ENCODE measurements at places on chromosomes 4 and X.

DNA sequence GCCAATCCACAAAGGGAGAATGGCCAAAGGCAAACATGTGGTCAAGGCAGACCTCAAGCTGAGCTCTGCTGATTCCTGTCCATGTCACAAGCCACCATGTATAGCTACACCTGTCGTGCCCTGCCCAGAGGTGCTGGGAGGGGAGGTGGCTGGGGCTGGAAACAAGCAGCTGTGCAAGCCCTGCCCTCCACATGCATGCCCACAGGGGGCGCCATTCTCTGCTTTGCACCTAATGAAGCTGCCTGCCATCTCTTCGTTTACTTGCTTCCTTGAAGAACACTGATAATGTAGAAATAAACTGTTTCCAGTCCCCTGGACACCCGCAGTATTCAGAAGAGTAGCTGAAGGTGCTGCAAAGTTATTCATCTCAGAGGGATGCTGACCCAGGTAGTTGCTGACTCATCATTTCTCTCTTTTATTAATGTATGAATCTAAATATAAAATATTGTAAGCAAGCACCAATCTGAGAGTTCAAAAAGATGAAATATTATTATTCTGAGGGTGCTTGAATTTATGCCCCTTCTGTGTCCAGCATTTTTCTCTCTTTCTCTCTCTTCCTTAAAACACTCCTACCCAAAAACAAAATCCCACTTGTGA lies 278.6 kb downstream of the ADGRA3 start:
- peak; percentile 4 for DNase-seq

DNA sequence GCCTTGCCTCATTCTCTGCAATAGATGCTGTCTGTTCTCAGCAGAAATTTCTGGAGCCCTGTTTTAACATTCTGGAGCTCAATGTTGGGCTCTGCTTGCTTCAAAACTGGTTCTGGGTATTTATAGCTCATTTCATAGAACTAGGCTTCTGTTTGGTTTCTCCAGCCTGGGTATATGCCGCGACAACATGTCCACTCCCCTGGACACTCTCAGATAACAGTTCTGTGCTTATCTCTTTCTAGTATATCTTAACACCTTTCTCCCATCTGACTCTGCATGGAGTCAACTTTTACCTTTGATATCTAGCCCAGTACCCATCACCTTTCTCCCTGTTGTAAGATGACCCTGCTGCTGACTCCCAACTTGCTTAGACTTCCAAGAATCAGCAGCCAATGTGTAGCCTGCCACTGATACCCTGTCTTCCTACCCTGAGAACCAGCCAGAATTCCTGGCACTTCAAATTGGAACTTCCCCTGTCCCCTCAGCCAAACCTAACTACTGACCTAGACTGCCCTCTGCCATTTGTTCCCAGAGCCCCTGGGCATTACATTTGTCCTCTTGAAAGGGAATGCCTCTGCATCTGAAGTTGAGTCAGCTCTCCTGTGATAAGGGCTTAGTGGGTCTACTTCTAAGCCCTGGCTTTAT lies 20.6 kb downstream of the PAGE1 start:
- DNase-seq: no peak

- peak; percentile 2 for DNase-seq
Measured at GRCh38 chr4:151921811-151922210, 161.0 kb upstream of the GATB start.

DNA sequence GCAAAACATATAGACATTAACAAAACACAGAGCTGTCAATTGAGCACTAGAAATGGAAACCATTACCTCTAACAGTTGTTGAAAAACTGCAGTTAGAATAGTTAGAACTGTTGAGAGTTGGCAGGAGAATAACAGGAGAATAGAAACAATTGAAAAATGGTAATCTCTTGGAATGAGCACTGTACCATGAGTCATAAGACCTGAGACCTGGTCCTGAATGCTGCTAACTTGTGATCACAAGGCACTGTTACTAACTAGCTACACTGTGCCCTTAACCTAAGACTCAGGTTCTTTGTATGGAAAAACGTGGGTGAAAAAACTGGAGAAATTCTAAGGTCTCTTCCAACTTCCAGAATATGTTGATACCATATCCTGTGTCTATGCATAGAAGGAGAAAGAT lies 29.3 kb downstream of the FAM114A1 start:
- no peak for DNase-seq

- no peak for DNase-seq
Measured at GRCh38 chr4:13535708-13536361, 8.5 kb downstream of the NKX3-2 start.

DNA sequence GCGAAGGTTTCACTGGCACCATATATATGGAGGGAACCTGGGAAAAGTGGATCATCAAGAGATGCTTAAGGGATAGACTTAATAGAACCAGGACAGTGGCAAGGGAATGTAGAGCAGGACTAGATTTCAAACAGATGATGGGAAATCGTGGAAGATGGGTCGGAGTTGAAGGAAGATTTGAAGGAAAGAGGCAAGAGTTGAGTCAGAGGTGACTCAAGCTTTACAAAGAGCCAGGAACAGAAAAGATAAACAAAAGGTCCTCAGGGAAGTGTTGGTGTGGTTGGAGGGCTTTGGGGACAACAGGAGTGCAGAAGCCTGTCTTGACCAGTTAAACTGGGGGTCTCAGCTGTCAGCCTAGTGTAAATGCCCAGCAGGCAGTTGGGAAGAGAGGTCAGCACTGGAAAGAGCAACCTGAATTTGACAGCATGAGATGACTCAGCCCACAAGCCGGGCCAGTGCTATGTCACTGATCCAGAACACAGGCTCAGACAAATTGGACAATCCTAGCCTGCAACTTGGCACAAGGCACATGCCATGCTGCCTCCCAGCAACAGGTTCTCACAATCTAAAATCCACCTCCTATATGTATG lies 230.5 kb downstream of the IDS start:
- DNase-seq: peak; percentile 44

GRCh38 chrX:116379854-116380253 lies 56.6 kb upstream of the SLC6A14 start:
- peak; percentile 72 for DNase-seq

GRCh38 chr4:24763631-24764297 lies 31.6 kb upstream of the SOD3 start:
- no peak for DNase-seq

DNA sequence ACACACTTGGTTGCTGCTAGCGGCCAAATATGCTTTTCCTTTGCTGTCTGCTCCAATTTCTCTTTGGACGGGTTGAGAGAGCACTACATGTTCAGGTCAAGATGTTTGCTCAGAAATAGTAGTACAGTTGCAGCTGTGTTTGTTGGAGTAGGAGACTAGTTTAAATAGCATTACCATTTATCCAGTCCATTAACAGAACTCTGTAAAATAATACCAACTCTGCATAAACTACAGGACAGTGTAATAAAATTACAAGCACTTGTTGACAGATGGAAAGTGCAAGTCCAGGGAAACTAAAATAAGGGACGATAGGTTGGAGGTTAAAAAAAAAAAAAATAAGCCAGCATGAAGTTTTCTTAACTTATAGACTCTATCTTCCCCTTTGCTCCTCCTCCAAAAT lies 20.2 kb downstream of the SLIT2 start:
- no peak for DNase-seq

GRCh38 chr4:171644430-171645057 lies 168.7 kb upstream of the GALNTL6 start:
- no peak for DNase-seq

DNA sequence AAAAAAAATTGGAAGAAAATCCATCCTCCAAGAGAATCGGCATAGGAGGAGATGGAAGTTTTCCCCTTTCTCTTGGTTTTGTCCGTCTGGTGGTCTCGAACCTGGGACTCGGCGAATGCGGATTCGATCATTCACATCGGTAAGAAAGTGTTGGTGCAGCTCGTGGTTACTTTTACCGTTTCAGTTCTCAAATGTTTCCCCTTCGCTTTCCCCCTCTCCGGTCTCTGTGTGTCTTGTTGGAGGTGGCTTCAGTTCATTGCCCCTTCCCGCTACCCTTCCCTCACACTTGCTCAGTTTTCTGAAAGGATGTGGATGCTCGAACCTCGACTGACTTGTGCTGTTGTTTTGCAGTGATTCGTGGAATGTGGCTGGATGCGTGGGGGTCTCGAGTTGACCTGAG lies 840 bp downstream of the GRID2 start:
- no peak for DNase-seq

- DNase-seq: no peak
Measured at GRCh38 chr4:54120518-54120917, 20.6 kb downstream of the GSX2 start.

GRCh38 chr4:113008716-113009115 lies 40.7 kb upstream of the ANK2 start:
- no peak for DNase-seq

DNA sequence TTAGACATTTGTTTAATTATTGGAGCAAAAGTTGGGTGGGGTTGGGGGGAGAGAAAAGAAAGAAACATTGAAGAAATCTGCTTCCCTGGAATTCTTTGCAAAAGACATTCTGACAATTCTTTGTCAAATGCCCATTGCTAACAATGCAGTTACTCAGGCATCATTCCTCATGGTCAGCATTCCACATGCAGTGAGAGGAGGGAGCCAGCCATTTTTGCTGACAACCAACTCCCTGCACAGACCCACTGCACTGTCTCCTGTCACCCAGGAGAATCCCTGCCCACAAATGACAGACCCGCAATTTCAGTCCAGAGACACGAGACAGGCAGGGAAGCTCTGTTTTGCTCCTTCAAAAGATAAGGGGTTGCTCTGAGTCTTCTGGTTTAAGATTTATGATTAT lies 985.1 kb upstream of the SLIT2 start:
- no peak for DNase-seq

GRCh38 chr4:47926667-47927258 lies 12.4 kb upstream of the NFXL1 start:
- peak; percentile 63 for DNase-seq

DNA sequence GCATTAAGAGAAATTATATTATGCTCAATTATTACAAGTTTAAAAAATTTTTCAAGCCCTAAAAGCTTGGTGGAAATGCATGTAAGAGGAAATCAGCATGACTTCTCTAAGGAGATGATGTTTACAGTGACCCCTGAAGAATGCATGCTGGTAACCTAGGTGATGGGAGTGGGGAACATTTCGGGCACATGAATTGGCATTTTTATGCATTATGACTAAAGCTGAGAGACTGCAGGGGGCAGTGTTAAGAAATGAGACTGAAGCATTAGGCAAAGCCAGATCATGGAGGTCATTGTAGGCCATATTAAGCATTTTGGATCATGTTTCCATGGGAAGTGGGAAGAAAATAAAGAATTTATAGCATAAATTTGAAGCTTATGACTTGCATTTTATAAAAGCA lies 421.3 kb downstream of the FAT4 start:
- DNase-seq: peak; percentile 79

DNA sequence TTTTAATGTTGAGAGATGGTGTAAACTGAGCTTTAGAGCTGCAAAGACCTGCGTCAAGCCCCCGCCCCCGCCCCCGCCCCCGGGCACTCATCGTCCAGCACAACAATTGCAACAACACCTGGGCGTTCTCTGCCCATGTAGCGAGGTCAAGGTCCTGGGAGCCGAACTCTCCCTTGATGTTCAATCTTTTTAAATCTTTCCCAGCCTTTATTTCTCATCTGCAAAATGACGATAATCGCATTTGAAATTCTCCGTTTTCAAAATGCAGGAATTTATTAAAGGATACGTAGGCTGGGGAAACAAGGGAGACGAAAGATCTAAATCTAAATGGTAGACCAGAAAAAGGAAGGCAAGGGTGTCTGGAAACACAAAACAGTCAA lies 648 bp upstream of the MSMO1 start:
- DNase-seq: no peak

DNA sequence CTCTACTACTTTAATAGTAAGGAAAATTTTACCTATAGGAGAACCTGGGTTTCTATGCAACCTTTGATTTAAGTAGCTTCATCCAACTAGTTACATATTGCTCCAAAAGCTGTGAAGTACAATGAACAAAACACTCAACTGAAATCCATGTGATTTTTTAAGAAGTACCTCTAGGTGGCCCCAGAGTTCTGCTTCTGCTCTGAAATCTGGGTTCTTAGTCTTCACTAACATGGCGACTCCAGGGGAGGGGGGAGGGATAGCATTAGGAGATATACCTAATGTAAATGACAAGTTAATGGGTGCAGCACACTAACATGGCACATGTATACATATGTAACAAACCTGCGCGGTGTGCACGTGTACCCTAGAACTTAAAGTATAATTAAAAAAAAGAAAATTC lies 73.4 kb upstream of the MAGEB2 start:
- DNase-seq: peak; percentile 54

DNA sequence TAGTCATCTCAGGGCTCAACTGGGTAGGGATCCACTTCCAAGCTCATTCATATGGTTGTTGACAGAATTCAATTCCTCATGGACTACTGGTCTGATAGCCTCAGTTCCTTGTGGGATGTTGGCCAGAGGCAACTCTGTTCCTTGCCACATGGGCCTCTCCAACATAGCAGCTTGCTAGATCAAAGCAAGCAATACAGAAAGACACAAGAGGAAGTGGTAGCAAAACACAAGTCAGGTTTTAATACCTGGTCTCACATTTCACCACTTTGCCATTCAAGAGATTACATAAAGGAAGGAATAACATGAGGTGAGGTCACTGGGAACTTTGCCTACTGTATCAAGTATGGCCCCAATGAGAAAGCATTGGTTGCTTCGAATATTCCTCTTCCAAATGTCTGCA lies 79.2 kb downstream of the PRSS12 start:
- no peak for DNase-seq

DNA sequence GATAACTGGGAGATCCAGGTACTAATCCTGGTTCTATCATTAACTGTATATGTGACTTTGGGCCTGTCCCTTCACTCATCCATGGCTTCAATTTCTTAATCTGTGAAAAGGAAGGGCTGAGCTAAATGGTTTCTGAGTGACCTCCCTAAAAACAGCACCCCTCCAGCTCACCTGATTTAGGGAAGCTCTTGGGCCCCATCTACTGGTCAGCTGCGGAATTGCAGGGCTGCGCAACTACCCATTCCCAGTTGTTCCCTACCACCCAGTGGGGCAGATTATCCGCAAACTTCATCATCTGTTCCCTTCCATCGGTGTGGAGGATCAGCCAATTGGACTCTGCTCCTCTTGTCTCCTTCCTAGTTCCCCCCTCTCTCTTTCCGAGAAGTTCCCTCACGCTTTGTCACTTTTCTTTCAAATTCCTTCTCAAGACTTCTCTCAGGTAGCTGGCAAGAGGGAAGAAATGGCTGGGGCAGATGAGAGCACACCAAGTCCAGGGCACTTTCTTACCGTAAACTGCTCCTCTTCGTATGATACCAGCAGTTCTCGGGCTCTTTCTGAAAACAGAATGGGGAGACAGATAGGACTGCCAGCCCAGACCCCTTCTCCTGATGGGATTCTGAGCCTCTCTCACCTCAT lies 5.8 kb downstream of the LAS1L start:
- DNase-seq: peak; percentile 40

- DNase-seq: peak; percentile 36
Measured at GRCh38 chr4:105807496-105807895, 87.8 kb upstream of the NPNT start.

Measured in cardiac fibroblast (primary cell).